ENCODE measurements at places on chromosomes 13 and 19.

- DNase-seq = no peak
Measured at GRCh38 chr13:82088781-82089180, 1747.9 kb upstream of the SPRY2 start.

DNA sequence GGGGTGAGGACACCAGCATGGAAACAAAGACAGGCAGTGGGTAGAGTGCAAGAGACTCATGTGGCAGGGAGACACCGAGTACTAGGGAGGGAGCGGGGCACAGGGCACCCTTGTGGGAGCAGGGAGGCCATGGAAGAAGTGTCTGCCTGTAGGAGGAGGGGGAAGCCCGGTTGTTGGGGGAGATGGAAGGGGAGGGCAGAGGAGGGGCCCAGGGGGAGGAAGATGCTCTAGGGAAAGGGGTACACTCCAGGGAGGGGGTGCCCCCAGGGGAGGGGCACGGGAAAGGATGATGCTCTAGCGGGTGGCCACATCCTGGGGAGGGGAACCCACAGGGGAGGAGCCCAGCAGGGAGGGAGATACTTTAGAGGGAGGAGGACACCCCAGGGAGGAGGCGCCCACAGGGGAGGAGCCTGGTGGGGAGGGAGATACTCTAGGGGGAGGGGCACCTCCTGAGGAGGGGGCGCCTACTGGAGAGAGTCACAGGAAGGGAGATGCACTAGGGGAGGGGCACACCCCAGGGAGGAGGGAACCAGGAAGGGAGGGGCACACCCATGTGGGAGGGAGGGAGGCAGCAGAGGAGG, 24.9 kb downstream of the CPAMD8 start:
- DNase-seq = no peak

DNA sequence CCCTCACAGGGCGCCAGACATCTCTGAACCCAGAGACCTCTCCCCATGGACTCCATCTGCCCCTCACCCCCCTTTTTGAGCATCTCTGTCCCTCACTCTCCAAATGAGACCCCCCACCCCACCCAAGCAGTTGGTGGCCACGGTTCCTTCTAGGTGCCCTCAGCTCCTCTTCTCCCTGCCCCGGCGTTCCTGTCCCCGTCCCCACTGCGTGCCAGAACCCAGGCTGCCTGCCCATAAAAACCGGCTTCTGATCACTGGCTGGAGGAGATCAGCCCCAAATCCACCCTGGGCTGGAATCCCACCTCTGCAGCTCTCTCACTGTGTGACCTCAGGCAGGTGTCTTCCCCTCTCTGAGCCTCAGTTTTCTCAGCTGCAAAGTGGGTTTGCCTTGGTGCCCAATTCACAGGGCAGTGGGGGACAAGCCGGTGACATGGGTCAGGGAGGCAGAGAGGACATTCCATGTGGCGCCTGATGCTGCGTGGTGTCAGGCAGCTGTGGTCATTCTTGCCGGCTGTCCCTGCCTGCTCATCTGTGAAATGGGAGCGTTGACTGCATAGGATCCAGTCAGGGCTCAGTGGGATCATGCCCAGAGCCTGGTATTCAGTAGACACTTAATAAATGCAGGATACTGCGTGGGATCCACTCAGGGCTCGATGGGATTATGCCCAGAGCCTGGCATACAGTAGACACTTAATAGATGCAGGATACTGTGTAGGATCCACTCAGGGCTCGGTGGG, 25.5 kb downstream of the SMIM24 start:
- no peak for DNase-seq

DNA sequence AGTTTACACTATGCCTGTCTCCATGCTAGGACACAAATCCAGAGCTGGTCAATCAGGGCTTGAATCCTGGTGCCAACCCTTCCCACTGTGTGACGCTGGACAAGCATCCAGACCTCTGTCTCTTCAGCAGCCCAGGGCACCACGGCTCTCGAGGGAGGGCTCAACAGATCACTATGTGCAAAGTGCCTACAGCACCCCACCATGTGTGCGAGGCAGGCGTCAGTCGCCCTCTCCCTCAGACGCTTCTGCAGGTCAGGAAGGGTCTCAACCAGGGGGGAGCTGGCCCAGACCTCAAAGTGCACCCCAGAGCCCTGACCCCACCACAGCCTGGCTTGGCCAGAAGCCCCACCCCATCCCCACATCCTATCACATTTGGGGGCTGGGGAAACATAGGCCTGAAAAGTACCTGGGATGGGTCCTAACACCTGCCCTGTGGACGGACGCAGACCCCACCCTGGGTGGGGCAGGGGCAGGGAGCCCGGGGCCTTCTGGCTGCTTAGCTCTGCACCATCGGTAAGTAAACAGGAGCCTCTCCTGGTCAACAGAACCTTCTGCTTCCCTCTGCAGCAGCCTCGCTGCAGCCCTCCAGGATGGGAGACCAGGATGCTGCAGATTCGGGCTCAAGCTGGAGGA, 2.9 kb upstream of the C2CD4C start:
- DNase-seq = no peak

GRCh38 chr19:53865523-53865917, 2.2 kb upstream of the MYADM start:
- DNase-seq = no peak

DNA sequence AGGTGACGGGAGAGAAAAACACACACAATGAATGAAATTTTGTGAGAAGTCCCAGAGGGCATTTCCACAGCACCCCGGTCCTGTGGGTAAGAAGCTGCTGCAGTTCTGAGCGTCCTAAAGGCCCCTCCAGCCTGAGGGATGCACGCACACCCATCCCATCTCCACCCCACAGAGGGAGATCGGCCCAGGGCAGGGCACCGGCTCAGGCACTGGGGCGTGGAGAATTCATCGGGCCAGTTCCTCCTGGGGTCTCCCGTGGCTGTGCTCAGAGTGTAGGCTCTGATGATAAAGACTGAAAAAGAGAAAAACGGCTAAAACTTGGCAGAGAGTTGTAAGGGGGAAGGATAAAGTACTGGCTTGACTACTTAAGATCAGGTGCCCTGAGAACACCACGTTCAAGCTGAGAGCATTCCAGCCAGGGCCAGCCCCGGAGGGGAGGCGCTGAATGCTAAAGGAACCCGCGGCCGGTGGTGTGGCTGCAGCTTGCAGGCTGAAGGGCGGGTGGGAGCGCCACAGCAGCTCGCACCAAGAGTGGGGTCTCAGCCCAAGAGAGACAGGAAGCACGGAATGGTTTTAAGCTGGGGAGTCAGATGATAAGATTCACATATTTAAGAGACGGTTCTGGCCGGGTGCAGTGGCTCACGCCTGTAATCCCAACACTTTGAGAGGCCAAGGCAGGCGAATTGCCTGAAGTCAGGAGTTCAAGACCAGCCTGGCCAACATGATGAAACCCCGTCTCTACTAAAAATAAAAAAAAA, 121.9 kb upstream of the SPACA7 start:
- no peak for DNase-seq

- DNase-seq = no peak
Measured at GRCh38 chr19:16370641-16371391, 46.2 kb downstream of the KLF2 start.

DNA sequence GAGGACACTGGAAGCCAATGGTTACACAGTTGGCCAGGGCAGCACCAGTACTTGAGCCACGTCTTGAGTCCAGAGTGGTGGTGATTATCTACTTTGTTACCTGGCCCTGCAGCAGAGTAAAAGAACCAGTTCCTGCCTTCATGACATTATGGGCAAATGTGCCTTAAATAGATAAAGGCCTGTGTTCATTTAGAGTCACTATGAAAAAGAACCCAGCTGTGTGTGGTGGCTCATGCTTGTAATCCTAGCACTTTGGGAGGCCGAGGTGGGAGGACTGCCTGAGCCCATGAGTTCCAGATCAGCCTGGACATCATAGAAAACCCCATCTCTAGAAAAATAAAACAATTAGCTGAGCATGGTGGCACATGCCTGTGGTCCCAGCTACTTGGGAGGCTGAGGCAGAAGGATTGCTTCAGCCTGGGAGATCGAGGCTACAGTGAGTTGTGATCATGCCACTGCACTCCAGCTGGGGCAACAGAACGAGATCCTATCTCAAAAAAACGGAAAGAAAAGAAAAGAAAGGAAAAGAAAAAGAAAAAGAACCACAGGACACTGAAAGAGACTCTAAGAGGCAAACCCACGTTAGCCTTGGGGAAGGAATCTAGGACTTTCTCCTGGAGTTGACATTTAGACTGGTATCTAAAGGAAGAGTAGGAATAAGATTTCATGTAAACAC, 3.4 kb upstream of the IRF2BP1 start:
- no peak for DNase-seq

GRCh38 chr19:29321116-29321515, 108.2 kb upstream of the UQCRFS1 start:
- DNase-seq = no peak

DNA sequence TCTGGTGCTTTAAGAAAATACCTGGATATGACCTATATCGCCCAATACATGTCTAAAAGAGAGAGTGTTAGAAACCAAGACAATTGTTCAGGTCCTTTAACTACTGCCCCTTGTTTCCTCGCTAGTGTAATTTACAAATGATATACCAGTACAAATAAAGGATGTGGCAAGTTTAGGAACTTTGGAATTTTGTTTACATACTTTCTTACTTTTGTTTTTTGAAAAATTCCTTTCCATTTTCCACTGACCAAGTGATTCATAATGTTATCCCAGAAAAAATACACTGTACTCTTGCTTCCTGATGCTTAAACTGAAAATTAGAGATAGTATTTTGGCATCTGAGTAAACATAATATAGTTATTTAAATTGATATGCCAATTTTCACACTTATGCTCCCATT, 96.8 kb upstream of the CSNK1A1L start:
- no peak for DNase-seq

GRCh38 chr13:59643906-59644626, 519.7 kb downstream of the DIAPH3 start:
- no peak for DNase-seq

DNA sequence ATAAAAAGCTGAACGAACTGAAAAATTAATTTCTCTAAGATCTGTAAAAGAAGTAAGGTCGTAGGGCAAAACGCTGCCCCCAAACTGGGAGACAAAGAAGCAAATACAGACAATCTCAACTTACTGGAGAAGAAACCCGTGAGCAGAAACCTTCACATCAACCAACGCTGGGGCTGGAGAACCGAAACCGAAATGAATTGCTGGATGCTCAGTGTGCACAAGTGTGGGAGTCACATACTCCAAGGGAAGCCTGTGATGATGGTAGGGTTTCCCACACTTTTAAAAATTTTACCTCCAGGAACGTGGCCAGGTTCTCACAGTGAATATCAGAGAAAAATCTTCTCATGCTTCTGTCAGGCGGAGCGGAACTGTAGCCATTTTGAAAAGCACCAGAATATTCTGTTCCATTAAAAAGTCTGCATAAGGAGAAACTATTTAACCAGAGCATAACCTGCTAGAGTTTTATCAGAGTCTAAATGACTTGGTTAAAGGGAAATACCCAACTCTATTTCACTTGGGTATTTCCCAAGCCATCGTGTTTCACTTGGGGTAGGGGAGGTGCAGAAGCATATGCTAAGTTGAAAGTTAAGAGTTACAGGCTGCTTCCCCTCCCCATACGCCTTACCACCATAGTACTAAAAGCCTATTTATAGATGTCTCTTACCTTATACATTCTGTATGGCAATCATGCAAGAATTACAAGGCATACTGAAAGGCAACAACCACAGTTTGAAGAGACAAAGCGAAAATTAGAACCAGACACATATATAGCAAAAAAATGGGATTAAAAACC, 110.5 kb upstream of the SLITRK1 start:
- DNase-seq = no peak

DNA sequence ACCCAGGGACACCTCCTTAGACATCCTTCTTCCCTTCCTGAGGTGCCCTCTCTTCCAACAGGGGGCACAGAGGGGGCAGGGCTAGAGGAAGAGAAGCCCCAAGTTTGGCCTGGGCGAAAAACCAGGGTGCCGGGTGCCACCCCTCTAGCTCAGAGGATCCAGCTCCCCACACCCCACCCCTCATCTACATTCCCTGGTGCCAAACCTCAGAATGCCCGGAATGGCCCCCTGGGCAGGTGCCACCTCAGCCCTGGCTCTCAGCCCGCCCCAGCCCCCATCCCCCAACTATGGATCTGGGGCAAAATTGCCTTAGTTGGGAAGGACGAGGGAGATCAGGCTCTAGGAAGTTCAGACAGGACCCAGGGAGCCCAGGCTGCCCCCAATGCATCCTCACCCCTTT, 2.0 kb downstream of the CNN1 start:
- DNase-seq = no peak

GRCh38 chr13:29523199-29523961, 72.1 kb downstream of the SLC7A1 start:
- DNase-seq = no peak

DNA sequence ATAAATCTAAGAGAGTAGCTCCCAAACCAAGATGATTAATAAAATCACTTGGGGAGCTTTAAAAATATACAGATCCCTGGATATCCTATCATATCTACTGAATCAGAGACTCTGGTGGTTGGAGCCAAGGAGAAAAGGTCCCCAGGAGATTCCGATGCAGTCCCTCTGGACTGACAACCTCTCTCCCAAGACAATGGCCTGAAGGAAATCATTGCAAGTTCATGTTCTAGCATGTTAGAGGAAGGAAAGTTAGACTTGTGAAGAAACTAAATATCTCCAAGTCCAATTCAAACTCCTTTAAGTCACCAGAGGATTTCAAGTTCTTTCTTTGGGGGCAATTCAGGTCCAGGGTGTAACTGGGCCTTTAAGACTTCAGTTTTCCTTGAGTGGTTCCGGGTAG, 84.7 kb upstream of the MEDAG start:
- no peak for DNase-seq

GRCh38 chr13:94708031-94708859, 4.1 kb downstream of the SOX21 start:
- DNase-seq = no peak

DNA sequence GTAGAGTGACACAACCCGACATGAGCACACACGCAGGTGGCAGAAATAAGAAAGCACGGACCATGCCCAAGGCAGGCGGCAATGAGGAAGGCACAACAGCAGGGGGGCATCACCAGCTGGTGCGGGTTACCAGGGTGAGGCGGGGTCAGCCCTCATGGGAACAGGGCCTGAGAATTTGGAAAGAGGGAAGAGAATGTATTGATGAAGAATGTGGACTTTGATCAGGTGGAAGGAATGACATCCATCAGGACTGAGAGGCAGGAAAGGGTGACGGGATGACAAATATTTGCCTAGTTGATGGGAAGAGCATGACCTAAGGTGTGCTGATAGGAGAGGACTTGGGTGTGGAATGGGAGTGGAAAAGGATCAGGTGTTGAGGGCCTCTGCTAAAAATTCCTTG, 177.5 kb downstream of the ABCC4 start:
- no peak for DNase-seq

DNA sequence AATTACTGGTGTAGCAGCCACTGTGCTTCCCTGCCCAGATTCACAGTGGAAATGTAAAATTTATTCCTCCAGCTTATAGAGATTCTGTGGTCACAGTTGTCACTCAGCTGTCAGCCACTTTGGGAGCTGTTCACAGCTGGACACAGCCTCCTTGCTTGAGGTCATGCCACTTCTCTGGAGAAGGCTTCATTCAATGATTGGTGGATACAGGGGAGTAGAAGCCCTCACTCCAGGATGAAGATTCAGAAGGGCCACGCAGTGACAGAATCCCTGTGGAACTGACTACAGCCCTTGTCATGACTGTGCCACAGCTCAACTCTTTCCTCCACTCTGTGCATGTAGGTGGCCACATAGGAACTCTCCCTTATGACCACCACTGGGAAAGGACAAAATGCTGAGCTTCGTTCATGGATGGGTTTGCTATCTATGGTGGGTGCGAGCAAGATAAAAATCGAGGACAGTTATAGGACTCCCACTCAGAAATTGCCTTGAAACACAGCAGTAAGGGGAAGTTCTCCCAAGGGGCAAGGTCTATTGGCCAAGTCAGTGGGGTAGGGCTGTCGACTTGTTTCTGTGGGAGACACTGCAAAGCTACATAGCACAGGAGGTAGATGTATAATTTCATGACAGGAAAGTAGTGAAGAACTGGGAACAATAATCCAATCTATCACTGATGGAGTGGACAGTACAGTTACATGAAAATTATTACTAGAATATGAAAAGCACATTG, 98.7 kb downstream of the CCNA1 start:
- DNase-seq = no peak
